Left colon (tissue), 2 donors: ENCODE measurements at places on chromosomes 16 and 17. TPM values are rescaled to one million over a fixed set of nuclear protein-coding genes. Genes with fewer than 3 reads are reported as not detected.

DNA sequence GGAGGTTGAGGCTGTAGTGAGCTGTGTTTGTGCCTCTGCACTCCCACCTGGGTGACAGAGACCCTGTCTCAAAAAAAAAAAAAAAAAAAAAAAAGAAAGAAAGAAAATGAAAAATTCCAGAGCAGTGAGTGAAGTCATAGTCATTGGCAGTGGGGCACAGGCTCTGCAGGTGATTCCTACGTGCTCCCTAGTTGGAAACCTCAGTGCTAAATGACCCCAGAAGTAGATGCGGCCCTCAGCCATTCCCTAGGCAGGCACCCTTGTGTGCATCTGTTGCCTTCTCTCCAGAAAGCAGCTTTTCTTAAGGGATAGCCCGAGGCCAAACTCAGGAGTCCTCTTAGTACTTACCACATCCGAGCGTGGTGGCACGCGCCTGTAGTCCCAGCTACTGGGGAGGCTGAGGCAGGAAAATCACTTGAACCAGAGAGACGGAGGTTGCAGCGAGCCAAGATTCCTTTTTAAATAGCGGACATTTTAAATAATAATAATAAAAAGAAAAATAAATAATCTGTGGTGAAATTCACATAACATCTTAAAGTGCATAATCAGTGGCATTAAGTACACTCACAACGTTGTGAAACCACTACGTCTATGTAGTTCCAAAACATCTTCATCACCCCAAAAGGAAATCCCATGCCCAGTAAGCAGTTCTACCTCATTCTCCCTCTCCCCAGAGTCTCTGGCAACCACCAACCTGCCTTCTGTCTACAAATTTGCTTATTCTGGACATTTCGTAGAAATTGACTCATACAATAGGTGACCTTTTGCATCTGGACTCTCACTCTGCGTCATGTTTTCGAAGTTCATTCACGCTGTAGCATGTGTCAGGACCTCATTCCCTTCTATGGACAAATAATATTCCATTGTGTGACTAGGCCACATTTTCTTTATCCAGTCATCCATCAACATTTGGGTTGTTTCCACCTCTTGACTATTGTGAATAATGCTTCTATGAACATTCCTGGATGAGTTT lies 12.5 kb upstream of the SPHK1 start:
- no peak for DNase-seq

GRCh38 chr17:42436391-42436790 lies 13.3 kb upstream of the CAVIN1 start:
- no peak for DNase-seq

The RAD51C gene
- total RNA-seq = 7.6 TPM

DNA sequence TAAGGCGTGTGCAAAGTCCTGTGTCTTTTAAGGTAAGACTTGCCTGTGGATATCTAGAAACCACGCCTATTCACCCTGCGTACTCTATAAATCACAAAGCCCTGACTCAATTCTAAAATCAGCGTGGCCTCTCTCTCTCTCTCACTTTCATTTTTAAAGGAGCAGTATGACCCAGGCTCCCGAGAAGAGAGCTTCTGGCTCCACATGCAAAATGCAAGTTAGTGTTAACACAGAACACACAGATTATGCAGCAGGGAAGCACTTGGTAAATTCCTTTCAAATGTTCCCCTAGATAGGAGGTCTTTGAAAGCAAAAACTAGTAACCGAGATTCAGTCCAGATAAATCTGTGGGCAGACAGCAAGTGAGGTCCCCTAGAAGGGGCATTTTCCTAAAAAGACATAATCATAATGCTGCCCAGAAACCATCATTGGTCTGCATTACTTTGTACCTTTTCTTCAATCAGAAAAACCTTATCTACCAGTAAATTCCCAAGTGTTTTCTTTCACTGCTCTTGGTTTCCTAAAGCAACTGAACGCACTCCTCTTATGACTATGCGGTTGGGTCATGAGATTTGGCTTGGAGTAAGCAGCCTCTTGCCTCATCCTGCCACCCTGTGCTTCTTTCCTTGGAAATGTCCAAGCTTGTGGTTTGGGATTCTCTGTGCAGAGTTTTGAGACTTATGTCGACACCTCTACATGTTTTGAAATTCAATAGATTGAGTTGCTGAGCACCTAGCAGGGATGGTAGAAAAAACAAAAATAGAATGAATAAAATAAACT lies 31.7 kb upstream of the KCNJ2 start:
- peak; percentile 42 for DNase-seq

DNA sequence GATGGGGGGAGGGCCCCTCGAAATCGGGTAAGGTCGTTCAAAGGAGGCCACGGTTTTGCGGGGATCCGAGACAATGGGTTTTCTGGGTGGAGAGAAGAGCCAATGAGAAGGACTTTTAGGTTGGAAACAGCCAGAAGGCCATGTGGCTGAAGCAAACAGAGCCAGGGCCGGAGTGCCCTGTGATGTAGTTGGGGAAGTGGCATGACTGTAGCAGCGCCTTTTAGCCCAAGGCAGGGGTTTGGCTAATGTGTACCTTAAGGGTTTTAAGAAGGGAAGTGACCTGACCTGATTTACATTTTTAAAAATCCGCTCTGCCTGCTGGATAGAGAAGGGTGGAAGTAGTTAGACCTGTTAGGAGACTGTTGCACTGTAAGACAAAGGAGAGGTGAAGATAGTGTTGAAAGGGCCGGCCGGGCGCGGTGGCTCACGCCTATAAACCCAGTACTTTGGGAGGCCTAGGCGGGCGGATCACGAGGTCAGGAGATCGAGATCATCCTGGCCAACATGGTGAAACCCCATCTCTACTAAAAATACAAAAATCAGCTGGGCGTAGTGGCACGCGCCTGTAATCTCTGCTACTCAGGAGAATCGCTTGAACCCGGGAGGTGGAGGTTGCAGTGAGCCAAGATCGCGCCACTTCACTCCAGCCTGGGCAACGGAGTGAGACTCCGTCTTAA lies 1.0 kb downstream of the LYRM1 start:
- peak; percentile 60 for DNase-seq

DNA sequence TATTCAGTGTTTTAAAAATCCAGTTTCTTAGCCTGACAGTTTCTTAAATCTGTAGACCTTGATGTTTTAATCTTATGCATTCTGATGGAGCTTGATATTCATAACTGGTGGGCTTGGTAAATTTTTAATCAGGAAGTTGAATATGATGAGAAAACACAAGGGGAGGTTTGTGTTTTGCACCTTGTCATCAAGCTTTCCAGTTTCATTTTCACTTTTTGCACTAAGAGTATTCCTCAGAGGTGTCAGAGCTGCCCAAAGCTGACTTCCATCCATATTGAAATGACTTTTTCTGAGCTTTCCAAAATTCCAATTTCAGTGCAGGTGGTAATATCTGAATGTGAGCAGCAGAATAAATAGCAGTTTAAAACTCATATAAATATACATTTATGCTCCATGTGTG lies 555.0 kb upstream of the RBFOX1 start:
- no peak for DNase-seq

The SLC22A31 gene
- 0.34 TPM for total RNA-seq

The LRRC3C gene
- not detected for total RNA-seq
